NCI-H2107 (cell line): ENCODE measurements at places on chromosomes 13 and 19.

DNA sequence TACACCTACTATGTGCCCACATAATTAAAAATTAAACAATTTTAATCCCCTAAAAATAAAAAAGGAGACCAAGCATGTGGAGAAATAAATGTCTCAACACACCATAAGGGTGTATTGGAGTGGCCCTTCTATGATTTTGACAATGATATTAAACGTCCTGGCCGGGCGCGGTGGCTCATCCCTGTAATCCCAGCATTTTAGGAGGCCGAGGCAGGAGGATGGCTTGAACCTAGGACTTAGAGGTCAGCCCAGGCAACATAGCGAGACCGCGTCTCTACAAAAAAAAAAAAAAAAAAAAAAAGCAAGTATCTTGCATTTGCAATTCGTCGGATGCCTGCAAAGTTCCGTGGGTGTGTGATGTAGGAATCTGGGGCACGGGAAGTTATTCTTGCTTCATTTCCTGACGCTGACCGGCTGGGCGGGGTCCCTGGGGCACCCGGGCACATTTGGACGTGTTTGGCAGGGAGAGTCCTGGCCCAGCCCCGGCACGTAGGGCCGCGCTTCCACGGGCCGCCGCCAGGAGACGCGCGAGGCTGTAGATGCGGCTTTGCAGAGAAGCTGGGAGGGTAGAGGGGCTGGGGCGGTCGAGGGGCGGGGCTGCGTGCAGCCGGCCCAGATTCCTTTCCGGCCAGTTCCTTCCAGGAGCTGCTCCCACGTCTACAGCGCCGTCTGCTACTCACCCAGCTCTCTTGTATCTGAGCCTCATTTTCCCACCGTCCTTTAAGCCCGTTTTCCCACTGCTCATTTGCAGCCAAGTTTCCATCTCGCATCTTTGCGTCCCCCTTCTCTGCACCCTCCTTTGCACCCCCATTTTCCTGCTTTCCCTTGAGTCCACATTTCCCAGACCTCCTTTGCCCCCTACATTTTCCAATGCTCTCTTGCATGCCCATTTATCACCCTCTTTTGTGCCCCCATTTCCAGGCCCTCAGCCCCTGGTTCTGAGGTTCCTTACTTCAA lies 2.2 kb upstream of the TSPAN16 start:
- DNase-seq, result peak; percentile 36

DNA sequence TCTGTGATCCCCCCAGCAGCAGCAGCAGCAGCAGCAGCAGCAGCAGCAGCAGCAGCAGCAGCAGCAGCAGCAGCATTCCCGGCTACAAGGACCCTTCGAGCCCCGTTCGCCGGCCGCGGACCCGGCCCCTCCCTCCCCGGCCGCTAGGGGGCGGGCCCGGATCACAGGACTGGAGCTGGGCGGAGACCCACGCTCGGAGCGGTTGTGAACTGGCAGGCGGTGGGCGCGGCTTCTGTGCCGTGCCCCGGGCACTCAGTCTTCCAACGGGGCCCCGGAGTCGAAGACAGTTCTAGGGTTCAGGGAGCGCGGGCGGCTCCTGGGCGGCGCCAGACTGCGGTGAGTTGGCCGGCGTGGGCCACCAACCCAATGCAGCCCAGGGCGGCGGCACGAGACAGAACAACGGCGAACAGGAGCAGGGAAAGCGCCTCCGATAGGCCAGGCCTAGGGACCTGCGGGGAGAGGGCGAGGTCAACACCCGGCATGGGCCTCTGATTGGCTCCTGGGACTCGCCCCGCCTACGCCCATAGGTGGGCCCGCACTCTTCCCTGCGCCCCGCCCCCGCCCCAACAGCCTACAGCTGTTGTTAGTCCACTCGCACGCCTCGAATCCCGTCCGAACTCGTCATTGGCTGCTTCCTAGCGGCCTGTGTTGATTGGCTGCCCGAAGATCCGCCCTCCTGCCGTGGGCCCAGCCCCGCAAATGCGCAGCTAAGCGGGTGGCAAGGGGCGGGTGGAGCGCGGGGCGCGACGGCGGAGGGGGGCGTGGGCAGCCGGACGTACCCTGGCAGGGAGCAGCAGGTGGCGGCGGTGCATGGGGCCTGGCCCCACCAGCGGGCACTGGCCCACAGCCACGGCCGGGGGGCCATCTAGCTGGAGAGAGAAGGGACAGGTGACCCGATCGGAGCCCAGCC lies 1.4 kb upstream of the SIX5 start:
- DNase-seq, result peak; percentile 89

DNA sequence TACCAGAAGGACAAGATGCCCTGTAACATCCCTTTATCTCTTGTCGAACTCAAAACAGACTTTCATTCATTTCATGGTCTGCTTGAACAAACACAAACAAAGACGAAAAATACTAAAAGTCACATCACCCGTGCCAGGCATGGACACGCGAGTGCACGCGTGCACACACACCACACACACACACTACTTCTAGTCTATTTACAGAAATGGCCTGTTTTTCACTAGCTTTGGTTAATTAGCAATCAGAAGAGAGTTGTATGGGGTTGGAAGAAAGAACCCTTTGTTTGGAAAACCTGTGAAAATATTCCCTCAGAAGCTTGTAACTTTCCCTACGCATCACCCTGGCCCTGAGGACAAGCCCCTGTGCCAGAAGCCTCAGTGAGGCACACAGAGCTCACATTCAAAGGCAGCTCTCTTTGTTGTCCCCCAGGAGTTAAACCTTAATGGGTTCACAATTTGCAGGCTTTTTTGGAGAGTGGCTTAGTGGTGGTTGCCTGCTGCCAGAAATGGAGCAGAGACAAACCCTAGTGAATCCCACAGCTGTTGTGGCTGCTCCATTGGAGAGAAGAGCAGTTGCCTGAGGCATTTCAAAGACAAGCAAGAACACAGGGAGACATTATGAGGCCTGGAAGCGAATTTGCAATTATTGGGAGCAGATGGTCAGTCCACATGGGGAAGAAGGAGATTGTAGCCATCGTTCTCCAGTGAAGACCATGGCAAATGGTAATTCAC lies 55.9 kb downstream of the STARD13 start:
- DNase-seq, result no peak

DNA sequence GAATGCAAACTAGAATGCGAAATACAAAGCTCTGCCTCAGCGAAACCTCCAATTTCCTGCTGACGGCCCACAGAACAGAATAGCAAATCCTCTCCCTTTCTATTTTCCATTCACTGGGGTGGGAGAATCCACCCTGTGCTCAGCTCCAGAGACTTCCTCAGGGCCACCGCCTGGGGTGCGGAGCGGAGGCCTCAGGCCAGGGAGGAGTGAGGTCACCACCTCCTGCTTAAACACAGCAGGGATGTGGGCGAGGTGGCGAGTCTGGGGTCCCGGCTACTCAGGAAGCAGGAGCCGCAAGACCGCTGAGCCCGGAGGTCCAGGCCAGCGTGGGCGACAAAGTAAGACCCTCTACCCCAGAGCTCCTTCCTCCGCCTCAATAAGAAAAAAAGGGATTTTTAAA lies 666 bp upstream of the ZNF320 start:
- no peak for DNase-seq

DNA sequence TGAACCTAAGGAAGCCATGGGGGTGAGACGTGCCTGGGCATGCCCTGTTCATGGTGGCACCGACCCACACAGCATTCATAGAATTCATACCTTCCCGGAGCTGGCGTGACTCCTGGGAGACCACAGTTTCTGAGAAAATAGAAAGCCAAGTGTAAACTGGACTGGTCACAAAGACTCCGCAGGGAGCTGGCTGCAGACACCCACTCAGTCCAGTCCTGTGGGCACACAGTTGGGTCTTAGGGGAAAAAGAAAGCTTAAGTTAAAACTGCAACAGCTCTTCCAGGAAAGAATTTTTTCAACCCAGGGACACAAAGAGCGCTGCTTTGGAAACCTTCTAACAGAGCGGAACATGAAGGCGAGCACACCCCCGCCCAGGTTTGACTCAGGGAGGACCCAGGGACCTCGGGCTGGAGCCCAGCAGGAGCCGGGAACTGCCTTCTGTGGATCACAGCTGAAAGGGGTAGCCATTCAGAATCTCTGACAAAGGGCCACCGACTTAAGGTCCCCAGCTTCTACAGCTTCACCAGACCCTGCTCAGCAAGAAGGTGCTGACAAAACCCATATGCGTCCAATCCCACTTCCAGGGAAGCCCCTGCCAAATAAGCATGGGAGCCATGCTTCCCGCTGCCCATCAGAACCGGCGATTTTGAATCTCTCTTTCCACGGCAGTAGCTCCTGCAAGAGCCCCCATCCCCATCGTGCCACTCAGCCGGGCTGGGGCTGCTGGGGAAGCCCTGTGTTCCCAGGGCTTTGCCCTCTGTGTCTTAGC lies 183.7 kb downstream of the COL4A1 start:
- no peak for DNase-seq
